ENCODE measurements at places on chromosomes 13 and 19. TPM values are rescaled to one million over a fixed set of nuclear protein-coding genes. Genes with fewer than 3 reads are reported as not detected.

GRCh38 chr13:47671776-47672175 is 329.3 kb downstream of the SUCLA2 start:
- no peak for DNase-seq

DNA sequence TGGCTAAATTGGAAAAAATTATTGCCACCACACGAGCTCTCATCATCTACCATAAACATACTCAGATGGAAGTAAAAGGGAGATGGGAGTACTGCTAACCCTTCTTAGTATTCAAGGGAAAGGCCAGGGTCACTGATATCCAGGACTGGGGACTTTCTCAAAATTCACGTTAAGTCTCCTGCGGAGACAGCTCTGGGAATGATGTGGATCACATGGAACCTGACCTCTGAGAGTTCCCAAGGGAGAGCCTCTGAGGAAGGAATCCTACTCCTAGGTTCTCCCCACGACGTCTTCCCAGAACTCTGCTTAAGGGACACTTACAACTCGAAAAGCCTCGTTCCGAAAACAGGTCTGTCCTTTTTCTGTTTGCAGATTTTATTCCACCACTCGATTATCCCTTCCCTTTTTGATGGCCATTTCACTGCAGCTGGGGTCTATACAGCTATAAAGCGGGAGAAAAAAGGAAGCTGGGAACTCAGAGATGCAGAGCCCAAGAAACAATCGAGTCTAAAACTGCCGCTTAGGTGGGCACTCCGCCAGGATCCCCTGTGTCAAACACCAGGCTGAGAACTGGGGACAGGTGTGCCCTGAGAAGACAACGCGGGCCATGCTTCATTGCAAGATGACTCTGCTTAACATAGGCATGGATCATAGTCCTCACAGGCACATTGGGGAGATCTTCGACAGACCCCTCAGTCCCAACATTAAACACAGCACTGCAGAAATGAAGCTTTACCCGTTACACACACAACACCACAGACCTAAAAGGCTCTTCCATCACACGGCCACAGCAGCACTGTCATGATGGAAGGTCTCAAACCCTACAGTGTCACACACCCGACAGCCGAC is 823 bp upstream of the ZNF567 start:
- DNase-seq = peak; percentile 30

DNA sequence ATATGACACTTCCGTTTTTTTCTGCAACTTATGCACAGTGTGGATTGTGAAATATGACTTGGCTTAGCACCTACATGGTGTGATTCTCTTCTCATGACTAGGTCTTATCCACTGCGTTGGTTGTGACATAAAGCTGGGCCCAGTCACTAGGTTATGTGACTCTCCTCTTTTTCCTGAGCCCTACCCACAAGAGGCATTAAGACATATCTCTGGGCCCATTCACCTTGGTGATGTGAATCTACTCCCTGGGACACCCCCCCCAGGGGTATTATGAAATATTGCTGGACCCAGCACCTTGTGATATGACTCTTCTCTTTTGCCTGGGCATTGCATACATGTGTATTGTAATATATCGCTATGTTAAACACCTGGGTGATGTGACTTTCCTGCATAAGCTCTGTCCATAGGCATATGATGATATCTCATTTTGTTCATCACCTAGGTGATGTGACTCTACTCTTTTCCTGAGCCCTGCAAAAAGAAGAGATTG is 85.8 kb upstream of the ZNF43 start:
- no peak for DNase-seq

The DHRS12 gene
- 16.3 TPM for total RNA-seq

The CEACAM7 gene
- not detected for total RNA-seq

DNA sequence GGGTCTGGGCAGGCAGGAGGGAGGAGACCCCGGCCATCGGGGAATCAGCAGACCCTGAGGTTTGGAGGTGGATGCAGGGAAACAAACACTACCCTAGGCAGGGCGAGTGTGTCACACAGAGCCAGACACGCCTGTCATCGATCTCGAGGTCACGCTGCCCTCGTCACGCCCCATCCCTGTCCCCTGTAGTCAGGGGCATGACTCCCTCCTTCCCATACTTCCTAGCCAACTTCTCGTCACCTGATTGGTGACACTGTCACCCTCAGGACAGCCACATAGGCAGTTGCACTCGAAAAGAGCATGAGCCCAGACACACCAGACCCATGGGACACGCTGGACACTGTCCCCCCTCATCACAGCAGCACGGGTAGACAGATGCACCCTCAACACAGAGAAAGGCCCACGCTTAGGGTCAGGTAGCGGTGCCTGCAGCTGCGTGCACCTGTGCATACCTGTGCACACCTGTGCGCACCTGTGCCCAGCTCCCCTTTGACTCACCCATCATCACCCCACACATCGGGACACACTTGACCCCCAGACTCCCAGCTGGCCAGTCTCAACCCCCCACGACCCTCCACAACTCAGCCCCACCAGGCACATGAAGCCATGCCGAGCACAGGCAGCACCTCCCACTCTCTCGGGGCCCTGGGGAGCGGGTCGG is 11.9 kb downstream of the CILP2 start:
- DNase-seq = no peak

The APLP1 gene
- total RNA-seq = not detected

The DNAAF3 gene
- 0.22 TPM for total RNA-seq

GRCh38 chr13:39326469-39327171 is 276.4 kb downstream of the LHFPL6 start:
- DNase-seq = no peak

GRCh38 chr19:13302526-13303270 is 152.5 kb downstream of the IER2 start:
- no peak for DNase-seq

The ZNF470 gene
- 5.7 TPM for total RNA-seq

GRCh38 chr13:28505543-28506135 is 10.7 kb upstream of the FLT1 start:
- no peak for DNase-seq

DNA sequence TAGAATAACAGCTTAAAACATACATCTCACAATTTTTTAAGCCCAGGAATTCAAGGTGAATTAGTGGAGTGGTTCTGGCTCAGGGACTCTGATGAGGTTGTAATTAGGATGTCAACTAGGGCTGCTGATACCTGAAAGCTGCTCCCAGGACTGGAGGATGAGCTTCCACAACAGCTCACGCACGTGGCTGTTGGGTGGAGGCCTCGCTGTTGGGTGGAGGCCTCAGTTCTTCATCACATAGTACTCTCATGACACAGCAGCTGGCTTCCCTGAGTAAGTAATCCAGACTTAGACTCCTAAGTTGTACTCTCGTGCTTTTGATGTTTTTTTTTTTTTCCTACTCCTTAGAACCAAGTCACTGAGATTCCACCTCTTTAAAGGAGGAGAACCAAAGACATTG is 577.1 kb upstream of the PRR20A start:
- no peak for DNase-seq

DNA sequence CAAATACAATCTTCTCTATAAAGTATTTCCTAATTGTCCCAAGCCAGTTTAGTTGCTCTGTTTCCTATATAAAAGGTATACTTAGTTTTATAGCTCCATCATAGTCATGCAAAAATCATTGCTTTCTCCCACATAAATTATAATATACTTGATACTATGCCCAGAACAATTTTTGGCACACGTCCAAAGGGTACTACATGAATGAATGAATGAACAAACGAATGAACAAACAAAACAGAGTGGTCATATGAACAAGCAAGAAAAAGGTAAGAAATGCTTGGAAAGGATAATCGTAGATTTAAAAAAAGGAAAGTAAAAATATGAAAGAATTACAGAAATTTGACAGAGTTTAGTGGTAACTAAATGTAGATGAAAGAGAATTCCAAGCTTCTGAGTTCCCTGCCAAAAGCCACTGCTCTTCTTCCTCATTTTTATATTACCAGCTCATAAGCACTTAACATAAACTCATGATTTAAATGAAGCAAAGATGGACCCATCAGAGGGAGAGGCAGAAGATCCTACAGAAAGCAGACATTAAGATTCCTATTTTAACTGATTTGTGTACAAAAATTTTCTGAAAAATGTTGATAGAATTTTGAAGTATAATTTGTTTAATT is 123.2 kb downstream of the ENOX1 start:
- no peak for DNase-seq

DNA sequence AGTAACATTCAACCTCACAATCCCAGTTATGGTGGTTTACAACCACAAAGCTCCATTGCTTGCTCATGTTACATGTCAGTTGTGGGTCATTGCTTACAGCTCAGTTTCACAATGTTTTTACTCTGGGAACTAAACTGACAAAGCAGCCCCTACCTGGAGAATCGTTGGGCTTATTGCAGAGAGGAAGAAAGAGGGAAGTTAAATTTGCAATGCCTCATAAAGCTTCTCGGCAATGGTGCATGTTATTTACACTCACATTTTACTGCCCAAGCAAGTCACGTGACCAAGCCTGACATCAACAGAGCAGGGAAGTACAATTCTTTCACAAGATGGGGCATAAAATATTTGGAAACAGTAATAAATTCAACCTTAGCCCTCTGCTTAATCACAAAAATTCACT is 441.6 kb downstream of the TDRD3 start:
- DNase-seq = no peak

- DNase-seq = no peak
Measured at GRCh38 chr13:43515531-43515930, 271.2 kb downstream of the ENOX1 start.

DNA sequence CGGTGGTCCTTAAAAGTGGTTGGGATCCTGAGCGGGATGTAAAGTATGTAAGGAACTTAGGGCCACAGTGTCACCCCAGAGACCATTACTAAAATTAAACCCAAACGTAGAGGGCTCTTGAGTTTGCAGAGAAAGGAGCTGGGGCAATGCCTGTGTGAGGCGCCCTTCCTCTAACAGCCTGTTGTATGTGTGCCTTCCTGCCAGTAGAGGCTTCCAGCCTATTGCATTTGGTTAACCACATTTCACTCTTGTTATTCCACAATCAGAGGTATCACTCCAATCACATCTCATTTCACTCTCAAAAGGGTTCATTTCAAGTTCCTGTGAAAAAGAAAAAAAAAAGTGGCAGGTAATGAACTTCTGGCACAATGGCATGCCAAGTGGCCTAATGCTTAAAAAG is 29.4 kb downstream of the DIAPH3 start:
- DNase-seq = no peak

Measured in right lobe of liver (tissue), 6 donors.